K562 (cell line): ENCODE measurements at places on chromosomes 6 and 20.

GRCh38 chr6:122620428-122620827 is 10.2 kb downstream of the PKIB start:
- H3K4me3 ChIP-seq, result no peak overlapping the region
- H3K27ac ChIP-seq, result no peak overlapping the region
- H3K27me3 ChIP-seq, result no peaks in the 10 kb centered on the region
- no peak for DNase-seq

GRCh38 chr6:31952140-31952805 is 6.4 kb downstream of the CFB start:
- no peaks in the 10 kb centered on the region for H3K27me3 ChIP-seq
- 0 out of 3 replicates have a peak overlapping the region, but pooled peaks have one; percentile 4 for H3K27ac ChIP-seq
- no peak overlapping the region for H3K4me3 ChIP-seq
- peaks cover 24% of the 10 kb centered on the region for H3K4me1 ChIP-seq
- H3K36me3 ChIP-seq, result peaks cover 59% of the 10 kb centered on the region

DNA sequence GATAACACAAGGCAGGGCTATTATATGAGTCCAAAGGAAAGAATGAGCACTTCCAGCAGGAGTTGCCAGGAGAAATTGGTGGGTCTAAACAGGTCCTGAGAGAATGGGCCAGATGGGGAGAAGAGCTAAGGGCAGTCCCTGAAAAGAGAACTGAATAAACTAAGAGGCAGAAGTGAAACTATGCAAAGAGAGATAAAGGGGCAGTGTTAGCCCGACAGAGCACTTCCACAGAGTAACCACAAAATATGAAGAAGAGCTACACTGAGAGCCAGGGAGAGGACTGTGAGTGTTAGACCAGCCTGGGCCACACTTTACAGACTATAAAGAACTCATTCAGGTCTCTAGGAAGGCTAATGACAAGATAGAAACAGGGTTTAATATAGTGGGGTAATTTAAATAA is 43.8 kb downstream of the RALGAPA2 start:
- no peaks in the 10 kb centered on the region for H3K27me3 ChIP-seq
- H3K36me3 ChIP-seq, result no peaks in the 10 kb centered on the region
- no peak overlapping the region for H3K4me3 ChIP-seq
- no peak for DNase-seq
- H3K27ac ChIP-seq, result no peak overlapping the region

DNA sequence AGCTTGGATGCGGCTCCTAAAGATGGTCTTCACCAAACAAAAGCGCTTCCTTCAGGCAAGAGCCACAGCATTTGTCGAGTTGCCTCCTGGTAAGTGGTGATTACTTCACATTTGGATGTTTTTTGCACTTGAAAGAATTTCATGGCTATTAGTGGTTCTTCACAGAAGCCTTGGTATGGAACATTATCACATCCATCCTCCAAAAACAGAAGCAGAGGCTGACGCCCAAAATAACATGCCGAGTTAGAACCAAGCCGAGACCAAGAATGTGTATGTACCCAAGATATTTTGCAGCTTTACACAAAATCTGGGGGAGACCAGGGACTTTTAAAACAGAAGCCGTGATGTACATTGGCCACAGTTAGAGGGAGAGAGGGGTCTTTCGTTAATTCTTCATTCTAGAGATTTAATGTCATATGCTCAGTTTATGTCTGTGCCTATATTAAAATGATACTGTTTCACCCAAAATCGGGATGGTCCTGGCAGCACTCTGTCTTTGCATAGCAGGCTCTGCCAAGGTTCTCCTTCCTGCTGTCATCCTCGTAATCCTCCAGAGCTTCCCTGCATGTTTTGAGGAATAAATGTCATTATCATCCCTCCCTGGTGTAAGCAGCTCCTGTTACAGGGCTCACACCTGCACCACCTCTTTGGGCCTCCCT is 109.3 kb downstream of the TMEM242 start:
- H3K27ac ChIP-seq, result no peak overlapping the region
- no peaks in the 10 kb centered on the region; the same call in 2 of the 3 replicates for H3K36me3 ChIP-seq
- no peaks in the 10 kb centered on the region for H3K27me3 ChIP-seq
- H3K4me3 ChIP-seq, result no peak overlapping the region

DNA sequence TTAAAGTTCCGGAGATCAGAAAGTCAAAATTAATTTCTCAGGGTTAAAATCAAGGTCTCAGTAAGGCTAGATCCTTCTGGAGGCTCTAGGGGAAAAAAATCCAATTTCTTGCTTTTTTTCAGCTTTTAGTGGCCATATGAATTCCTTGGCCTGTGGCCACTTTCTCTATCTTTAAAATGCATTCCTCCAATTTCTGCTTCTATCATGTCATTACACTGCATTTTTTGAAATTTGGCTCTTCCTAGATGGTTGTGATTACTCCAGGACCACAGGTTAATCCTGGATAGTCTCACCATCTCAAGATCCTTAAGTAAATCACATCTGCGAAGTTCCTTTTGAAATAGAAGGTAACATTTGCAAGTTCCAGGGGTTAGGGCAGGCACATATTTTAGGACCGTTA is 1294.9 kb upstream of the CITED2 start:
- H3K4me1 ChIP-seq, result no peaks in the 10 kb centered on the region
- H3K27ac ChIP-seq, result no peak overlapping the region
- H3K27me3 ChIP-seq, result no peaks in the 10 kb centered on the region
- DNase-seq, result no peak
- H3K36me3 ChIP-seq, result 0 out of 3 replicates have a peak, but pooled peaks cover 2% of the 10 kb centered on the region

- DNase-seq, result no peak
- peaks cover 3% of the 10 kb centered on the region; the same call in 1 of the 3 replicates for H3K27me3 ChIP-seq
- no peak overlapping the region for H3K4me3 ChIP-seq
- no peaks in the 10 kb centered on the region for H3K4me1 ChIP-seq
- no peak overlapping the region for H3K27ac ChIP-seq
- no peaks in the 10 kb centered on the region for H3K36me3 ChIP-seq
Measured at GRCh38 chr6:148186916-148187315, 155.7 kb upstream of the SASH1 start.
